Endodermal cell (in vitro differentiated cells): ENCODE measurements at places on chromosomes 1 and 21. TPM values are rescaled to one million over a fixed set of nuclear protein-coding genes. Genes with fewer than 3 reads are reported as not detected.

DNA sequence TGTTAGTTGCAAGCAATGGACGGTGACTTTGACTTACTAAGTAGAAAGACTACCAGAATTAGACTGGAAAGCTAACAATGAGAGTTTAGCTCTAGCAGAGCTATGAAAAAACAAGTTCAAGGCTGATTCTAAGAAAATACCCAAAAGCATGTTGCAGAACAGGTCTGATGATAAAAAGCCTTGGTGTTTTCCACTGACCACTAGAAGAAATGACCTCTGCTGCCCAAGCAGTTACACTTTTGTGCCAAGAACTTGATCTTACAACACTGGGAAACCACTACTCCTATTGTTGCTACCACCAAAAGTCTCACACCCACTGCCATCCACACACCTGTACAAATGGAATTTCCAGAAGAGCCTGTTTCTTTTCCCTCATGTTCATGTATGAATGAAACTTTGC lies 21.4 kb upstream of the NEK7 start:
- H3K27me3 ChIP-seq: no peaks in the 10 kb centered on the region
- H3K27ac ChIP-seq: no peak overlapping the region
- DNase-seq: no peak
- H3K4me1 ChIP-seq: no peaks in the 10 kb centered on the region

- H3K27me3 ChIP-seq: no peaks in the 10 kb centered on the region
- no peak overlapping the region for H3K4me3 ChIP-seq
- no peaks in the 10 kb centered on the region for H3K4me1 ChIP-seq
- no peaks in the 10 kb centered on the region for H3K36me3 ChIP-seq
- no peak overlapping the region for H3K27ac ChIP-seq
- peak; percentile 63 for DNase-seq
Measured at GRCh38 chr1:153032677-153033308, 1.8 kb downstream of the SPRR1B start.

TIAM1 gene
- 20.6 to 33.0 TPM (median 29.4 TPM) in 3 replicates for total RNA-seq

DNA sequence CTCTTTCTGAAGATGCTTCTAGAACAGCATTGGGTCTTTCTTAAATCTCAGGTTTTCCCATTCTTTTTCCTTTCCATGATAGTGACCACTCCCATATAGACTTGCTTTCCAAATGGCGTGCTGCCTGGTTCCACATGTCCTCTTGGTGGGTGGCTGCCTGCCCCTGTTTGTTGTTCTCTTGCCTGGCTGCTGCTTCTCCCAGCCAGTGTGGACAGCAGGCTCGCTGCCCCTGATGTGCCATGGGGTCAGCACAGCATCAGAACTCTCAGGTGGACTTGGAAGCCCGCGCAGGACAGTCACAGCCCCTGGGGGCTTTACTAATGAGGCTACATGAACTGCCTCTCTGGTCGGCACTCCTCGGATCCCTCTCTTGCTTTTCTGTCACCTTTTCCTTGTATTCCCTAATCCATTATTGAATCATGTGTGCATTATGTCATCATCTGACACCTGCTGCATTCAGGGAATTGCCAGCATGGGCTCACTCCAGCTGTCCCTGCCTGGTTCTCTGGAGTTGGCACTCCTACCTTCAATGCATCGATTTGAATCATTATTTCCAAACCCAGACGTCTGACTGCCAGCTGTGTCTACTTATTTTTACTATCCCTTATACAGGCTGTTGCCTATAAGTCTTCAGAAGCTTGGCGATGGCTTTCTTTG lies 100.5 kb upstream of the COA6 start:
- no peaks in the 10 kb centered on the region for H3K27me3 ChIP-seq
- no peak overlapping the region for H3K27ac ChIP-seq
- DNase-seq: no peak
- H3K4me3 ChIP-seq: no peak overlapping the region
- peaks cover 4% of the 10 kb centered on the region for H3K36me3 ChIP-seq

DNA sequence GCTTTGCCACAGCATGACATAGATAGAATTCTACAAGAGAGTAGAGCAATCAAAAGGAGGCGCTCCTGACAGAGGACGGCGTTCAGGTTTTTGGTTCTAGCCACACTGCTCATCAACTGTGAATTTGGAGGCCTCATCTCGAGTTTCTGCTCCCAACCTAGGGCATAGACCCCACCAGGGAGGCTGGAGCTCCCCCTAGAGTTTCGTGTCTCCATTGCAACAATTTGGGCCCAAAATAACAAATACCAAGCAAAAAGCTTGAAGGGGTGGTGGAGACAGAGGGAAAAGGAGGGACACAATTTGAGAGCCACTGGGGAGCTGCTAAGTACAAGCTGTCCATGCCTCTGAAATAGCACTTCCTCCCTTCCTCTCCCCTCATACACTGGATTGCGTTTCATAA lies 297.0 kb downstream of the GPATCH2 start:
- H3K27me3 ChIP-seq: peaks cover 29% of the 10 kb centered on the region
- H3K4me3 ChIP-seq: no peak overlapping the region
- DNase-seq: peak; percentile 90
- H3K36me3 ChIP-seq: no peaks in the 10 kb centered on the region

KCNJ9 gene
- not detected in 2 replicates for total RNA-seq

- H3K4me3 ChIP-seq: no peak overlapping the region
- H3K36me3 ChIP-seq: peaks cover 51% of the 10 kb centered on the region
- H3K27ac ChIP-seq: no peak overlapping the region
- H3K4me1 ChIP-seq: no peaks in the 10 kb centered on the region
- no peaks in the 10 kb centered on the region for H3K27me3 ChIP-seq
- DNase-seq: no peak
Measured at GRCh38 chr1:111175349-111175748, 25.1 kb downstream of the DENND2D start.

GRCh38 chr1:203402629-203403337 lies 51.9 kb upstream of the FMOD start:
- no peaks in the 10 kb centered on the region for H3K27me3 ChIP-seq
- H3K4me1 ChIP-seq: peaks cover 5% of the 10 kb centered on the region
- no peak for DNase-seq
- H3K4me3 ChIP-seq: no peak overlapping the region

DNA sequence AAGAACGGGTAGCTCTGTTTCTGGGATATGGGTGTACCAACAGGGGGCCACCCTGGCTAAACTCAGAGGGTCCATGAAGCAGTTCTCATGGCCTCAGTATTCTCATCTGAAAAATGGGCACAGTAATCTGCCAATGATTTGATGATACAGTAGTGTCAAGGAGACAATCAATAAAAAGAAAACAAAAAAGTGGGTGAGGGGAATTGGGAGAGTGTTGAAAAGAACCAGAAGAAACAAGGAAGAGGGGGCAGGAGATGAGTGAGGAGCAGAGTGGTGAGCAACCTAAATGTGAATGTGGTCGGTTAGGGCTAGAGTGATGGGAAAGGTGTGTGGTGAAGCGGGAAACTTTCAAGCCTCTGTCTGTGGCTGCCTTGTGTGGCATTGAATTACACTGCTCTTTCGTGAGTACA lies 2.0 kb downstream of the SLAMF7 start:
- H3K36me3 ChIP-seq: no peaks in the 10 kb centered on the region
- no peak overlapping the region for H3K4me3 ChIP-seq
- no peaks in the 10 kb centered on the region for H3K4me1 ChIP-seq
- no peak for DNase-seq

LORICRIN gene
- not detected in 2 replicates for total RNA-seq
